ENCODE measurements at places on chromosomes 1 and 21.

DNA sequence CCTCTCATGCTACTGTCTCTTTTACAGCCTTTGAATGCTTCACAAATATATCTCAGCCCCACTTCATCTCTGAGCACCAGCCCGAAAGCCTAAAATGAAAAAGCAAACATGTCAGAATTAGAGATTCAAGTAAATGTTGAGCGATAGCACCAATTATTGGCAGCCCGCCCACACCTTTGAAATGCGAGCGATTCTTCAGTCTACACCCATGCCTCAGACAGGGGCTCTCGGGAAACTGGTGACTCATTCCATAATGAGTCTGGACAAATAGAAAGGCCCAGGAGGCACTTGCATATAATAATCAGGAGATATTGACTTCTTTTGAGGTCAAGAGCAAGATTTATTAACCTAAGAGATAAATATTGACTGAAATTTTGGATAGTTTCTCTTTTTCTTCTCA lies 487.3 kb upstream of the PTBP2 start:
- no peak for DNase-seq

- DNase-seq: no peak
These were observed 57.5 kb downstream of the ERG start for GRCh38 chr21:38440746-38441145.

DNA sequence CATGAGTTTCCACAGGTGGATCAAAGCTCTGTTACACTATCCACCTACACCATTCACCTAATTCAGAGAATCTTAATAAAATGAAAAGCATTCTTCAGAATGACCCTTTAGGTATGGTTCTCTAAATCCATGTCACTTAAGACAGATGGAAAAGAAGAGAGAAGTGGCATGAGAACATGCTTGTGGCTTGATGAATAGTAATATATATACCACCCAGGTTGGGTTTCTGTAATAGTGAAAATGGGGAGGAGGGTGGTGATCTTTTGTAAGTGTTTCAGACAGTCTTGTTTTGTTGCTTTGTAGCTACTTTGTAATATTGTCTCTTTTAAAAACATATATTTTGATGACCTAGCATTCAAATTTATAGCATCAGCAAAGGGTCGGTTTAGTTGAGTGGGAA lies 469.8 kb downstream of the USP25 start:
- no peak for DNase-seq

- no peak for DNase-seq
These were observed 66.9 kb downstream of the ST6GALNAC5 start for GRCh38 chr1:76933847-76934815.

DNA sequence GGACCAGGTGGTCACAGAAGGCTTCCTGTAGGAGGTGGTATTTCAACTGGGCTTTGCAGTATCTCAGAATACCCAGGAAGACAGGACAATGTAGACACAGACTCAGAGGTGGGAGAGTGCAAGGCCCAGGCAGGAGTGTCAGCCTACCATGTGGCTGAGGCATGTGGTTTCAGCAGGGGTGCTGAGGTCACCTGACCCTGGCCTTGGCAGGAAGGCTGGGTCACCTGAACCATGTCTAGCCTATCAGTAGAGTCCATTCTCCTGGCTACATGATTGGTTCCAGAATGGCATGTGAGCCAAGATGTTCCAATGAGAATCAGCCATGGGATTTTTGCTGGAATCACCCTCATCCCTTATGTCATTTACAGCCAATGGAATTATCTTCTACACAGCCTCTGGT lies 169.4 kb downstream of the ACTL8 start:
- DNase-seq: no peak

GRCh38 chr1:104795931-104796330 lies 1046.2 kb downstream of the AMY1C start:
- no peak for DNase-seq

DNA sequence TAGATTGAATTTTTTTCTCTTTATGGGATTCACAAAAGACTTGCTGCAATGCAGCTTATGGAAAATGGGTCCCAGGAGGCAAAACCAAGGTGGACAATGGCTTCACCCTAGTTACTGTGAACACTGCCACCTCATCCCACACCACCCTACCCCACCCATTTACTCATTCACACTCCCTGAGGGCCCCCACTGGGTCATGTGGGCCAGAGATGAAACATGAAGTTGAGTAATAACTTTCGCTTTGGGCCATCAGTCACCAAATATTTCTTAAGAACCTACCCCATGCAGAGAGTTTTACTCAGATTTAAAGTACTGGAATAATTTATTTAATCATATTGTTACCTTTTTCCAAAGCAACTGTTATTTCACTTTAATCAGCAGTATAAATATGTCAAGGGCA lies 191.8 kb downstream of the TPR start:
- no peak for DNase-seq

DNA sequence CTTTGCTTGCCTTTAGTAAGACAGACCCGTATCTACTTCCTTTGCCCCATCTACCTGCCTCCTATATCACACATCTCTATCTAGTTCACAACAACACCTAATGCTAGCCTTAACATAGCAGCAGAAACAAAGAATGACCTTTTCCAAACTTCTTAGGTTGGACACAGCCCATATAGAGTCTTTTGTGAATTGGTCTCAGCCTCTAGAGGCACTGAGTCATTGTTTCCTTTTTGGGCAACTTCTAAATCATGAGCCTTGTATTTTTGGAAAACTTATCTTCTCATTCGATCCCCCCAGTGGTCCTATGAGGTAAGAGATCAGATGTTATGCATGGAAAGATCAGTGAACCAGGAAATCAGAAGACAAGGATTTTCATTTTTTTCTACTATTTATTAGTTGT lies 679.4 kb upstream of the USP24 start:
- no peak for DNase-seq

DNA sequence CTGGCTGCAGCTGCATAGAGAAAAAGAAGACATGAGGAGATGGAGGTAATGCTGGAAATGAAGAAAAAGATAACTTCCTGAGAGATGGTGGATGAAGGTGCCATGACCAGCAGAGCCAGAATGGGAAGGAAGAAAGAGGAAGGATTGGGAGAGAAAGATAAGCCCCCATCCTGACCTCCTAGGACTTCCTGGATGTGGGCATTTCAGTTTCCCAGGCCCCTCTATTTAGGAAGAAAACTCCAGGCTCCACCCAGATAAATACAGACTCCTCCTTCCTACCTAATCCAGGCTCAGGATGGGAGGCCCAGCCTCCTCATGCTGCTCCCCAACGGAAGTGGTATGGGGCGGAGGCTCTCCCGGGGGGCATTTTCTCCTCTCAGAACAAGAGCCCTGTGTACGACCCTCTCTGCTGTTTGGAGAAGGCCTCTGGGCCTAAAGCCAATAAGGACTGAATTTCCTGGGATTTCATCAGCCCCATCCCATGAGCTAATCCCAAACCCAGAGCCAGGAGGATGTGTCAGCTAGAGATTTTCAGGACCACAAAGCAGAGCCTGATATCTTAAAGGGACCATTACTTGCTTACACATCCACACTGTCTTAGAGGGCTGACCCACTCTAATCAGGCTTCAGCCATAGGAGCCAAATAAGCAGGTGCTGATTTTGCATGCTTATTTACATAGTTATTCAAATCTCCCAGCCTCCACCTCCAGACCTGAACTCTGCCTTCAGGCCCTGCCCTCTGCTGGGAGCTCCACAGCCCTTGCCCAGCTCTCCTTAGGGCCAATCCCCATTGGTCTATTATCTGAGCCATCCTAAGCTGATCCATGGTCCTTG lies 5.1 kb upstream of the ARHGEF2 start:
- DNase-seq: no peak

DNA sequence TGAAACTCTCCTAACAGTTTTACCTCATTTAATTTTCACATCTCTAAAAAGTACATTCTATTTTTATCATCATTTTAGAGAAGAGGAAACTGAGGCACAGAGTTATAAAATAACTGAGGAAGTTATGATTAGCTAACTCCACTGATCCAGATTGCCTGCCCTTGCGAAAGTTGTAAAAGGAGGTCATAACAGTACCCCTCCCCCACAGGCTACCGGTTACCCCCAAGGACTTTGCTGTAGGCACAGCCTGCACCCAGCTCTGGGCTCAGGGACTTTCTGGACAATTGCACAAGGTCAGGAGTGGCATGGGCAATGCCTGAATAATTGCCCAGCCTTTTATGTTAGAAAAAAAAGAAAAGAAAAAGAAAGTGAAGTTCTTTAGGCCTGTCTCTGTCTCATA lies 22.7 kb downstream of the PIGM start:
- DNase-seq: no peak

DNA sequence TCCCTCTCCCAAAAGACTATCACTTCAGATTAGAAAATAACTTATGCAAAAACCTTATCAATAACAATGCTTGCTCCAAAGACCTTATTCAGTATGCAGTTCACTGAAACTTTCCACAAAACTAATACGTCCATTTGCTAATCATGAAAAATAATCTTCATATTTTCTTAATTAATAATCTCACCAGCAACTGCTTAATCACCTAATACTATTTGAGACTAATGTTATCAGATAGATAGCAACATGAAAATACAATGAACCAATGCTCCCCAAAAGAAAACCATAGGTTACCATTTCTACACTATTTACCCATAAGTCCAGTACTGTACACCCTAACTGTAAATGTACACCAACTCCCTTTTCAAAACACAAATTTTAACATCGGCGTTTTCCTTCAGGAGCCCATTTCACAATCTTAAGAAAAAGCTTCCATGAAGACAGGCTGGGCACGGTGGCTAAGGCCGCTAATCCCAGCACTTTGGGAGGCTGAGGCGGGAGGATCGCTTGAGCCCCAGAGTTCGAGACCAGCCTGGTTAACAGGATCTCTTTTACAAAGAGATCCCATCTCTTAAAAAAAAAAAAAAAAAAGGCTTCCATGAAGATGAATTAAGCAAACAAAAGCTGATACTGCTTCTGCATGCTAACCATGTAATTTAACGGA lies 1.7 kb downstream of the GNB1 start:
- no peak for DNase-seq

- no peak for DNase-seq
These were observed 22.6 kb upstream of the RAP1GAP start for GRCh38 chr1:21691739-21692138.

- no peak for DNase-seq
These were observed 52.9 kb downstream of the HMGB4 start for GRCh38 chr1:33916786-33917185.

DNA sequence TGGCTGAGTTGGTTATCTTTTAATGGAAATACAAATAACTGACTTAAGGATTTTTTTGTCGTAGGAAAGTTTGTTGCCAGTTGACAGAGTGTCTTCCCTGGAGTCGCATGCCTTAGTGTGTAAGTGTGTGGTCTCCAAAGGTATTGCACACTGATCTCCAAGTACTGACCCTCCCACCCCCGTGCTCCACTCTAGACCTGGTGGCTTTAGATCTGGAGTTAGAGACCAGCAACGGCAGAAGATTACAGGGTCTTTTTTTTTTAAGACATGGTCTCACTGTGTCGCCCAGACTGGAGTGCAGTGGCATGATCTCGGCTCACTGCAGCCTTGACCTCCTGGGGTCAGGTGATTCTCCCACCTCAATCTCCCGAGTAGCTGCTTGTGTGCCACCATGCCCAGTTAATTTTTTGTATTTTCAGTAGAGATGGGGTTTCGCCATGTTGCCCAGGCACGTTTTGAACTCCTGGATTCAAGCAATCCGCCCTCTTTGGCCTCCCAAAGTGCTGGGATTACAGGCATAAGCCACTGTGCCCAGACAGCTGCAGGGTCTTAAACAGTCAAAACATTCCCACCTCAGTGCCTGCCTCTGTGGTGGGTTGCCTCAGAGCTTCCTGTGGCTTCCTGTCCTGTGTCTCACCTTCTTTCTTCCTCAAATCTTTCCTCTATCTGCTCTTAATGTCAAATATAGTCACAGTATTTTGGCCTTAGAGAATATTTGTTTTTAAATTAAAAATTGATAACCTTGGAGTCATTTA lies 6.9 kb downstream of the TRAPPC10 start:
- DNase-seq: no peak

DNA sequence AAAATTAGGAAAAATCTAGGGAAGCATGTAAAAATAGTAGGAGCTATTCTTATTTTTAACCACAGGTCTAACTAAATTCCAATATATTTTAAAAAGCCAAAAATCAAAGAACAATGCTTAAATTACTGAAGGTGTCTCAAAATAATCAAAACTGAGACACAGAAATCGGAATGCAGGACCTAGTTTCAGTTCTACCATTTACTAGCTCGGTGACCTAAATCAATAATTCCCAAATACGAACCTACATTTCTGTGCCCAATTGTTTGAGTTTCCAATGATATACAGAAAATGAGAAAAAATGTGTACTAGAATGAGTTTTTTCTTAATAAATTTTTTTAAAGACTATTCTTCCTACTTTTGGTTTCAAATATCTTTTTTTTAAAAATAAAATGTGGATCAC lies 37.4 kb downstream of the ANKRD13C start:
- DNase-seq: no peak

GRCh38 chr1:70930062-70930461 lies 117.6 kb downstream of the PTGER3 start:
- no peak for DNase-seq

DNA sequence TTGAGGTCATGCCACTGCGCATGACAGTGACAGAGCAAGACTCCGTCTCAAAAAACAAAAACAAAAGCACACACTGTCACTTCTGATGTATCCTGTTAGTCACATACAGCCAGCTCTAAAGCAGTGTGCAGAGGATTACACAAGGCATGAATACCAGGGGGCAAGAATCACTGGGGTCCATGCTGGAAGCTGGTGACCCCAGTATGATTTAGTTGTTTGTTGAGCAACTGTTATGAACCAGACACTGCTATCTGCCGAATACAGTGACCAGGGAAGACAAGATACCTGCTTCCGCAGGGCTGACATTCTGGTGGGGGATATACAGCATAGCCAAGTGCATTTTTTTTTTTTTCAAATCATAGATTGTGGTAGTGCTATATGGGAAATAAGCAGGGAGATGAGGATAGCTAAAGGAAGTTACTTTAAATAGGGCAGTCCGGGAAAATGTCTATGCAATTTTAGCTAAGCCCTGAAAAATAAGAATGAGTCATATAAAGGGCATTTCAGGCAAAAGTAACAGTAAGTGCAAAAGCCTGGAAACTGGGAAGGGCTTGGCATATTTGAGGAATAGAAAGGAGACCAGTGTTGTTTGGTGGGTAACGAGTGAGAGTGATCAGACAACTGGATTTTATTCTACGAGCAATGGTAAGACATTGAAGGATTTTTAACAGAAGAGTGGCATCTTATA lies 69.7 kb downstream of the ADSS2 start:
- DNase-seq: no peak

DNA sequence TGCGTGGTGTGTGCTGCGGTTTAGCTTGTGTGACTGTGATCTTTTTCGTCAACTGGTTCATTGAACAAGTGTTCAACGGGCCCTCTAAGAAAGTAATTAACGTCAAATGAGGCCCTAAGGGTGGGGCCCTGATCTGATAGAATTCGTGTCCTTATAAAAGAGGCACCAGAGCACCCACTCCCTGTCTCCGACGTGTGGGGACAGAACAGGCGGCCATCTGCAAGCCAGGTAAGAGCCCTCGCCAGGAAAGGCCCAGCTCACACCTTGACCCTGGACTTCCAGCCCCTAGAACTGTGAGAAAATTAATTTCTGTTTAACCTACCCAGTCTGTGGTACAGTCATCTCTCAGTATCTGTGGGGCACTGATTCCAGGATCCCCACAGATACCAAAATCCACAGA lies 20.4 kb upstream of the SAMD11 start:
- DNase-seq: no peak

Measured in activated CD4-positive, alpha-beta T cell treated with anti-CD3 and anti-CD28 coated beads, Interleukin-2, amount 50 U/mL, for 4 hours (primary cell).